CD4-positive, alpha-beta T cell treated with Interleukin-6 for 4 hours (primary cell): ENCODE measurements at places on chromosomes 16 and 17.

DNA sequence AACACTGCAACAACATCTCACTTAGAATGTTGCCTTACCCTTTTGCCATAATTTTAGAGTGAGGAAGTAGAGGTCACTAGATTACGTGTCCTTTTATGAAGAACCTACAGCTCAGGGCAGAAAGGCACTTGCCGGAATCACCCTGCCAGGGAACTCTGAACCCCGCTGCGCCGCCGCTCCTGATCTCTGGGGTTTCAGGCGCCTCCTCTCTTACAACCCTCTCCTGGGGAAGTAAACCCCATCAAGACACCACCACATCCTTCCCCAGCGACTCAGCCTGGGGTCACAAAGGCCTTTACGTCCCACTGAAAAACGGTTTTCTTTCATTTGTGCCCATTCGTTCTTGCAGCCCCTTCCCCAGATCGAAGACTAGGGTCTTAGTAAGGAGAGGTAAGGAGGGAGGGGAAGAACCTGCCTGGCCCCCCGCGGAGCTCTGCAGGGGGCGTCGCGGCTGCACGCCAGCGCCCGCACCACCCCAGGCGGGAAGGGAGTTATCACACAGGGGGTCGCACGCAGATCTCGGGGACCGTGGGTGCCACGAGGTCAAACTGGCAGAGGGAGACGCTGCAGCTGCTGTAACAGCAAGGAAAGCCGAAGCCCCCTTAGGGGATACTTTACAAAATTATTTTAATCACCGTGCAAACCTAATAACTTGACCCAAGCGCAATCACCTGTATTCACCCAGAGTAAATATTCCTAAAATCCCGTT lies 1.0 kb upstream of the HLF start:
- peak; percentile 41 for DNase-seq

DNA sequence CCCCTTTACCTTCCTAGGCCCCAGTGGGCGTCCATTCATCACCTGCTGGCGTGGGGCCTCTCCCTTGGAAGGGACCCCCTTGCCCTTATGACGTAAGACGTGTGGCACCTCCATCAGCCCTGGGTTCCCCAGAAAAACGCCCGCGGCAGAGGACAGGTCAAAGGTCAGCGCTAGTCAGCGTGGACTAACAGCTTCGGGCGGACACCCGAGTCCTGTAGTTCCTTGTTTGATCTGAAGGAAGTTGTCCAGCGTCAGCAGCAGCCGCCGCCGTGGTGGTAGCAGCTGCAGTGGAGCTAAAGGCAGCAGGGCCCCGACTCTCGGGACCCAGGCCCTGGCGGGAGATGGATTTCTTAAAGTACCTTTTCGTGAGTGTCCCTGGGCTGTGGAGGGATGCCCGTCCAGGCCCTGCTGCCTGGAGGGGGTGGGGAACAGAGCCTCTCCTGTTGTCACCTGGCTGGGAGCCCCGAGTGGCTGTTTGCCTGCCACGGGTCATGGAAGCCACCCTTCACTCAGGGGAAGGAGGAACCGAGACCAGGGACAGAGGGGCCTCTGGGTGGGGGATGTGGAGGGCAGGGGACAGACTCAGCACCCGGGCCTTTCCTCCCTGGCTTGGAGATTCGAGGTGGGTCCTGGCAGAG lies 123.6 kb downstream of the OR1D5 start:
- no peak for DNase-seq

GRCh38 chr17:45686250-45686649 lies 97.9 kb upstream of the CRHR1 start:
- no peak for DNase-seq

DNA sequence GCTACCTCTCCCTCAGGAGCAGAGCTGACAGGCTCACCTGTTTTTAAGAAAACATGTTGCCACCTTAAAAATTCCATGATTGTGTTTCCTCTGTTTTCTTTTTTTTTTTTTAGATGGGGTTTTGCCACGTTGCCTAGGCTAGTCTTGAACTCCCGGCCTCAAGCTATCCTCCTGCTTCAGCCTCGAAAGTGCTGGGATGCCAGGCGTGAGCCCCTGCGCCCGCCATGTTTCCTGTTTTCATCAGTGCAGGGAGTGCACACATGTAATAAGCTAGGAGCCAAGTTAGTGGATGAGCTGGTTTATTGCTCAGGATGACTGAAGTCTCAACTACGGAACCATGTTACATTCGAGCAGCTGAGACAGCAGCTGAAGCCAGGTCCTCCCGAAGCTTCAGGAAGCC lies 13.6 kb downstream of the MRM3 start:
- DNase-seq: no peak

- peak; percentile 53 for DNase-seq
These were observed 147.3 kb downstream of the CCDC182 start for GRCh38 chr17:57597531-57598453.

DNA sequence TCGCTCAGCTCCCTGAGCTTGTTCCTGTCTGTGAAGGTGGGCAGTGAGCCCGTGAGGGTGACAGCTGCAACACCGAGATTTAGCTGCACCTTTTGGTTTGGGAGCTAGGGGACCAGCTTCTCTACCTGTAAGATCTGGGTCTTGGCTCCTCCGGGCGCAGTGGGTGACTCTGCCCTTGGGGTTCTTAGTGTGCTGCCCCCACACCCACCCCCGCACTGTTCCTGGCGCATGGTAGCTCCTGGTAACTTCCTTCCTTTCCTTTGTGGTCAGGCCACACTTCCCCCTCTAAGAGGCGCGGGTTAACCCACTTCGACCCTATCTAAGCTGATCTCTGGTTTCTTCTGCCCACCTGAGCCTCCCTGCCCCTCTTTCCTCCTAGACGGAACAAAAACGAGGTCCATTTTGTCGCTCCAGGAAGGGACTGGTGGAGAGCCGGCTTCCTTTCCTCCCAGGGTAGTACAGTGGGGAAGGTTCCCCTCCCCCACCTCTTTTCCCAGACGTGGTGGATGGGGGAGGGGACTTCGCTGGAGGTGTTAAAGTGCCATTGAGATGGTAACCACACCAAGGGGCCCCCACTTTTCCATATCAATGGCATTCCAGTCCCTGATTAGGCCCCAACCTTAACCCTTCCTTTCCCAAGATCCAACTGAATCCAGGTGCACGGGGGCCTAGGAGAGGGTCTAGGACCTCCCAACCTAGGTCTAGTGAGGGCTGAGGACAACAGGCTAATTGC lies 4.6 kb upstream of the CLDN9 start:
- DNase-seq: peak; percentile 45

- no peak for DNase-seq
These were observed 19.3 kb downstream of the OGFOD1 start for GRCh38 chr16:56470666-56471065.

GRCh38 chr16:11405331-11406176 lies 60.3 kb downstream of the RMI2 start:
- DNase-seq: peak; percentile 47

DNA sequence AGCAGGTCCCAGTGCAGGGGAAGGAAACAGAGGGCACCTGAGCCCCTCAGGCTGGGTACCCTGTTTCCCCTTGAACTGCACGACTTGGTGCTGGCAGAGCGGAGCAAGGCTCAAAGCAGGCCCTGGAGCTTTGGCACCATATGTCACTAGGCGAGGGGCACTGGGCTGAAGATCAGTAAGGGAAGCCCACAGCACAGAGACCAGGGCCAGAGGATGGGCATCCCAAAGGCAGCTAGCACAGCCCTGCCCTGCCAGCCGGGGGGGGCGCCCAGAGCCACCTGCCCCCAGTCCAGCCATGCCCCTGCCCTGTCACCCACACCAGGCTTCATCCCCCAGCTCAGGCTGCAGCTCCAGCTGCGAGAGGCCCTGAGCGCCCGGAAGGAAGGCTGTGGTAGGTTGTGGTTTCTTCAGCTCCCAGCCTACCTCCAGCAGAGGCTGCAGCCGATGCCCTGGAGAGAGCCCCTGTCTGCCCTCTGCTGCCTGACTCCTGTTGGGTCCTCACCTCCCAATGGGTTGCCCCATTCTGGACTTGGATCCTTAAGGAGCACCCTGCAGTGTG lies 10.9 kb downstream of the NHERF1 start:
- peak; percentile 73 for DNase-seq

- DNase-seq: peak; percentile 84
These were observed 550 bp upstream of the RNF213 start for GRCh38 chr17:80260069-80260535.

DNA sequence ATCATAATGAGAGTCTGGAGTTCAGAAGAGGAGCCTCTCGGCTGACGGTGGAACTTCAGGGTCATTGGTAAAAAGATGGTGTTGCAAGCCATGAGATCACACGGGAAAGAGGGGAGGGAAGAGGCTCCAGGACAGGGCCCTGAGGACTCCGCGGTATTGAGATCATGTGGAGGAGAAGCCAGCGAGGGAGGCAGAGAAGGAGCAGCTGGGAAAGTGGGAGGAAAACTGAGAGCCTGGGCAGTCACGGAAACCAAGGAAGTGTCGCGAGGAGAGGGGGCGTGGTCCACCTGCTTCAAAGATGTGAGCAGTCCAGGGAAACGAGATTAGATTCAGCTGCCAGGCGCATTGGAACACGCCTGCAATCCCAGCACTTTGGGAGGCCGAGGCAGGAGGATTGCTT lies 27.7 kb upstream of the SBK1 start:
- no peak for DNase-seq
